ENCODE measurements at places on chromosomes 16 and 17. TPM values are rescaled to one million over a fixed set of nuclear protein-coding genes. Genes with fewer than 3 reads are reported as not detected.

The CAPNS2 gene
- 0.85 TPM for total RNA-seq

The C17orf78 gene
- total RNA-seq: not detected

The HSD17B2 gene
- total RNA-seq: 0.79 TPM

The CYGB gene
- total RNA-seq: 12.6 TPM

The ITGAD gene
- total RNA-seq: 0.13 TPM

The HOXB8 gene
- total RNA-seq: 48.7 TPM

The CCL7 gene
- total RNA-seq: not detected

The SHISA6 gene
- total RNA-seq: 1.0 TPM

The SPEM1 gene
- not detected for total RNA-seq

The CTRB1 gene
- not detected for total RNA-seq

DNA sequence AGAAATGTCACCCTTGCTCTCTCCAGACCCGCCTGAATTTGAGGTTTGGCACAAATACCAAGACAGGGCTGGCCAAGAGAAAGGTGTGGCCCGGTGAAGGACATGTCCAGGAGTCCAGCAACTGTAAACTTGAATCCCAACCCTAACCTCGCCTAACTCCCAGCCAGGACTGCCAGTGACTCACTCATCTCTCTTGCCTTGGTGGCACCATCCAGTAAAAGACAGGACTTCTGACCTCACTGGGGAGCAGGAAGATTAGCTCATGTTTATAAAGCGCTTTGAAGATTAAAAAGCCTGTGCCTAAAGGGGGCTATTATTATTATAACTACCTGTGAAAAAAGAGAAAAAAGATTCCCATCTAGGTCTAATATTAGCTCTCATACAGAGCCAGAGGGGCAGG lies 335.3 kb downstream of the SOX9 start:
- DNase-seq: no peak

DNA sequence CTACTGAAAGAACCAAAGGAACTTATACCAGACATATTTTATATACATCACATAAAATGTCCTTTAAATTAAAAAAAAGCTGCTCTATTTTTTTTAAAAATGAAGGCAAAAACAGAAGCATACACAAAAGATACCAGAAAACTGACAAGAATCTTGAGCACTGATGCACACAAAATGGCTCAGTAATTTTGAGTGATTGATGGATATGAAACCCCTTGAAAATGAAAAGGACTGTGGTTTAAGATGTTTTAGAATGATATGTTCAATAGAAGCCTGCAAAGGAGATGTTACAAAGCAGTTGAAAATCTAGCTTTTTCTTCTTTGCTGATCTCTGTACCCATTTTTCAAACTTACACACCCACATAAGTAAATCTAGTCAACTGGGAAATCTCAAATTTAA lies 2.7 kb downstream of the C16orf87 start:
- no peak for DNase-seq

DNA sequence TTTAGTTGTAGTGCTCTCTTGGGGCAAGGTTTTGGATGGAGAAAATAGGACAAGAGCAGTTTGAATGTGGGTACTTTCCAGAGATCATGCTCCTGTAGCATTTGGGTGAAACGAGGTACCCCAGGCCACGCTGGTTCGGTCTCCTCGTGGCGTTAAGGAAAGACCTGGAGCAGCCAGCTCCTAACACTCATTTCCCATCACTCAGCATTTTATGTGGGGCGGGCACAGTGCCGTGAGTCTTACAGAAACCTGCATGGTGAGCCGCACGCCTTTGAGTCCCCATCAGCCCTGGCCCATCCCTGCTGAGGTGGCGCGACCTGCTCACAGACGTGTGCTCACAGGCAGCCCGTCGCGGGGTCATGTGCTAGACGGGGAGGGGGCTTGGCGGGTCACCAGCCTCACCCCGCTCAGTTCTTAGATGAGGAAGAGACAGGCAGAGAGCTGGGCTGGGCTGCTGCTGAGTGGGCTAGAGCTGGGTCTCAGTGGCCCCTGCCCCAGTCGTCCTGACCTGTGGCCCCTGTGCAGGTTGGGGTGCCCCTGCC lies 37.3 kb downstream of the TBCD start:
- no peak for DNase-seq

DNA sequence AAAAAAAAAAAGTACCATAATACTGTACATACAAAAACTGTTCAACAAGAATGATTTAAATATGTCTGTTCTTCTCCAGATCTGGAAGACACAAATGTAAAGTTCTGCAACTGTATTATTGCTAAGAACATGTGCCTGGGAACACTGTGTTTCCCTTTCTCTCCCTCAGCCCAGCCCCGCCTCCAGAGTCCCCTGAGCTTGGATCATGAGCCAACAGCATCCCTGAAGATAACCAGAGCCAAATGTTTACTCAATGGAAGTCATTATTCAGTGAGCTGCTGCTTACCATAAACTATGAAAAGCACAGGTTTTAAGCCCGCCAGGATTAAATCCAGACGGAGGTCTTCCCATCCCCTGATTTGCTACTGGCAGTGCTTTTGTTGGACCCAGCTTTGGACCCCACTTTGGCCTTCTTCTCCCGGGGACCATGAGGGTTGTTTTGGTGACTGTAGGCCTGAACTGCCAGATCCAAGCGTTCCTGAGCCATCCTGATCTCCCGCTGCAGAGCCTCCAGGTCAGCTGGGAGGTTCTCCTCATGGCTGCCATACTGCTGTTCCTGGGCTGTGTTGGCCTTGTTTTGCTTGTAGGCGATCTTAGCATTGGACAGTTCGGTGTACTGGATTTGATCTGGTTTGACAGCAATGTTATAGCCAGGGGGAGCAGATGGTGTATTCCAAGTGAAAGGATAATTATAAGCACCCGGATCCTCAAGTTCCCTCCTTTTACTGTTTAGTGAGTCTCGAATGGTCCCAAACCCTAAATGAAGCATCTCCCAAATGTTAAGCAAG lies 25.6 kb downstream of the GJC1 start:
- no peak for DNase-seq

DNA sequence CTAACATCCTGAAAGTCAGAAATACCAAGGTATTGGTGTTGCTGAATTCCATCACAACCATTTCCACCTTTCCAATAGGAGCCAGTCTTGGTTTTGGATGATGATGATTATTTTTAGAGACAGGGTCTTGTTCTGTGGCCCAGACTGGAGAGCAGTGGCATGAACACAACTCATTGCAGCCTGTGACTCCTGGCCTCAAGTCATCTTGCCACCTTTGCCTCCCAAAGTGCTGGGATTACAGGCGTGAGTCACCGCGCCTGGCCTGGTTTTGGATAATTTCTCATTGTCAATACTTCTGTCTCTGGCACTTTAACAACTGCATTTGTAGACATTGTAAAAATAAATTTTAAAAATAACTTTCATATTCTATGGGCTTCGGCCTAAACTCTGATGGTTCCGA lies 22.6 kb downstream of the STAT5B start:
- no peak for DNase-seq

DNA sequence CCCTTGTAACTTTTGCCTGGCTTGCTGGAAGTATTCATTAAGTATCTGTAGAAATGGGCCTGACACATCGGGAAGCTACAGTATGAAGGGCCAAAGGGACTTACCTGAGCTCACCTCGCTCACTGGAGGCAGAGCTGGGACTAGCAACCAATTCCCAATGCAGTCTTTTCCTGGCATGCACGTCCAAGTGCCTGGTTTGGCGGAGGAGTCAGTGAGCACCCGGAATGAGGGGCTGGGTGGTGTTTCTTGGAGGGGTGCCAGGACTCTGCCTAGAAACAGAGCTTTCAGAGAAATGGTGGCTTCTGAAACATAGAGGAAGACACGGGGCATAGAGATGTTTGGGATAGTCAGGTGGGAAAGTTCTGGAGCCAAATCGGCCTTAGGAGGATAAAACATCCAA lies 18.4 kb upstream of the GPRC5C start:
- peak; percentile 77 for DNase-seq

GRCh38 chr17:61405686-61406536 lies 6.3 kb downstream of the TBX2 start:
- peak; percentile 61 for DNase-seq

DNA sequence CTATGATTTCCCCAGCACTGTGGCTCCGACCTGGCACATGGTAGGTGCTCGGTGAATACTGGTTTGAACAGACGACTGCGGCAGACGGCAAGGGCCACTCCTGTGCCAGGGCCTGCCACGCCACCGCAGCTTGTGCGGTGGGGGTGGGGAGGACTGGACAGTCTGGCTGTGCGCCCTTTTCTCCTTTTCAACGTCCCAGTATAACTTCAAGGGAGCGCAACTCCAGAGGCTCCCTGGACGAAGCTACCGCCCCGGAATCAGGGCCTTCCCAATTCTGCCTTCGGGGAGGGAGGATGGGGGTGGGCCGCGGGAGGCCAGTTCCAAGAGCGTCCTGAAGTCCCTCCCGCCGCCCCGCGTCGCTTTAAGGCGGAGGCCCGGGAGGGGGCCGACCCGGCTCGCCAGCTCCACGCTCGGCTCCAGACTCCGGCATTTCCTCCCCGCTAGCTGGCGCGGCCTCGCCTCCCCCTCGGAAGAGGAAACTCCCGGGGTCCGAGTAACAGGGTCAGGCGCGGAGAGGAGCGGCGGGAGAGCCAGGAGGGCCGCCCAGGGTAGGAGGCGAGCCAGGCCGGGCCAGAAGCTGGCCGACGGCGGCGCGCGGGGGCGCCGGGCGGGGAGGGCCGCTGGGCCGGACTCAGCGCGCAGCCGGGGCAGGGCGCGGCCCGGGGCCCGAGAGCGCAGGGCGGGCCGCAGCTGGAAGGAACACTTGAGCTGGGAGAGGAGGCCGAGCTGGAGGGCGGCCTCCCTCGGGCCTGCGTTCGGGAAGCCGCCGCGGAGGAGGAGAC lies at the start of gene ITPRIPL2:
Gene ITPRIPL2, plus strand, starts transcription at position 388 of the 782 bp plus-strand sequence. CDS start 498 bp downstream, outside the sequence.
- peak; percentile 81 for DNase-seq

GRCh38 chr17:8237175-8237574 lies 10.7 kb downstream of the CTC1 start:
- no peak for DNase-seq

DNA sequence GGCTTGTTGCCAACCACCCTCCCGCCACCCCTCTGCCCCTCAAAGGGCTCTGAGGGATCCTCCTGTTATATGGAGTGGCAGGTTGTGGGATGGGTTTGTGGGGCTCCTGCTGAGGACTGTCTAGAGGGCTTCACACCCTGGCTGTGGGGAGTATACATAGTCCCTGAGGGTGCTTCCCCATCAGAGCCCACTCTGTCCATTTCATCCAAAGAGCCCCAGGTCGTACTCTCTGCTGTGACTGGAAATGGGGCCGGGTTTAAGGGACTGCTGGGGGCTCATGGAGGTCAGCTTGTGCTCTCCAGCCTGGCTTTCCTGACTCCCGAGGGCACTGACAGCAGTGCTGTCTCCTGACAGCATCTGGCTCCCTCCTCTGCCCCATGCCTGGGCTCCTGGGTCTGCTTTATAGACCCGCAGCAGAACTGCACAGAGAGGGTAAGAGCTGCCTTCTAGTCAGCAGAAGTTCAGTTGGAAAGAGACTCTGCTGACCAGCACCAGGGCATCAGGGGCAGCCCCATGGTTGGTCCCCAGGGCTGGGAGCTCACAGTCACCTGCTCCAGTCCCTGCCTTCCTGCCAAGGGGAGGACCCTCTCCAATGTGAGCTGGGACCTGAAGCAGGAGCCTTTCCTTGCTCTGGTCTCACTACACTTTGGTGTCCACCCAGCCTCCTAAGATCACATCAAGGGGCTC lies 17.8 kb upstream of the TNS4 start:
- no peak for DNase-seq

DNA sequence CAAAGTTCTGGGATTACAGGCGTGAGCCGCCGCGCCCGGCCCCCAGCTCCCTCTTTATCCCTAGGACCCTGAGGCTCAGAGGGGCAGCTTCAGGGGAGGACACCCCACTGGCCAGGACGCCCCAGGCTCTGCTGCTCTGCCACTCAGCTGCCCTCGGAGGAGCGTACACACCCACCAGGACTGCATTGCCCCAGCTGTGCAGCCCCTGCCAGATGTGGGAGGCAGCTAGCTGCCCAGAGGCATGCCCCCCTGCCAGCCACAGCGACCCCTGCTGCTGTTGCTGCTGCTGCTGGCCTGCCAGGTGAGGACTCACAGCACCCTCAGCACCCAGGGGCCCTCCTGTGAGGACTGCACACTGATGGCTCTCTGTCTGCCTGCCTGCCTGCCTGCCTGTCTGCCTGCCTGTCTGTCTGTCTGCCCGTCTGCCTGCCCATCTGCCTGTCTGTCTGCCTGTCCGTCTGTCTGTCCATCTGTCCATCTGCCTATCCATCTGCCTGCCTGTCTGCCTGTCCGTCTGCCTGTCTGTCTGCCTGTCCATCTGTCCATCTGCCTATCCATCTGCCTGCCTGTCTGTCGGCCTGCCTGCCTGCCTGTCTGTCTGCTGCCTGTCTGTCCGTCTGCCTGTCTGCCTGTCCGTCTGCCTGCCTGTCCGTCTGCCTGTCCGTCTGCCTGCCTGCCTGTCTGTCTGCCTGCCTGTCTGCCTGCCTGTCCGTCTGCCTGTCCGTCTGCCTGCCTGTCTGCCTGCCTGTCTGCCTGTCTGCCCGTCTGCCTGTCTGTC lies 5.0 kb downstream of the GCGR start:
- DNase-seq: no peak

- no peak for DNase-seq
These were observed 20.3 kb upstream of the MC1R start for GRCh38 chr16:89898201-89898967.

- DNase-seq: no peak
These were observed 1.4 kb upstream of the CD2BP2 start for GRCh38 chr16:30356401-30357084.

- no peak for DNase-seq
These were observed 147.8 kb downstream of the PRKCA start for GRCh38 chr17:66450008-66450851.

DNA sequence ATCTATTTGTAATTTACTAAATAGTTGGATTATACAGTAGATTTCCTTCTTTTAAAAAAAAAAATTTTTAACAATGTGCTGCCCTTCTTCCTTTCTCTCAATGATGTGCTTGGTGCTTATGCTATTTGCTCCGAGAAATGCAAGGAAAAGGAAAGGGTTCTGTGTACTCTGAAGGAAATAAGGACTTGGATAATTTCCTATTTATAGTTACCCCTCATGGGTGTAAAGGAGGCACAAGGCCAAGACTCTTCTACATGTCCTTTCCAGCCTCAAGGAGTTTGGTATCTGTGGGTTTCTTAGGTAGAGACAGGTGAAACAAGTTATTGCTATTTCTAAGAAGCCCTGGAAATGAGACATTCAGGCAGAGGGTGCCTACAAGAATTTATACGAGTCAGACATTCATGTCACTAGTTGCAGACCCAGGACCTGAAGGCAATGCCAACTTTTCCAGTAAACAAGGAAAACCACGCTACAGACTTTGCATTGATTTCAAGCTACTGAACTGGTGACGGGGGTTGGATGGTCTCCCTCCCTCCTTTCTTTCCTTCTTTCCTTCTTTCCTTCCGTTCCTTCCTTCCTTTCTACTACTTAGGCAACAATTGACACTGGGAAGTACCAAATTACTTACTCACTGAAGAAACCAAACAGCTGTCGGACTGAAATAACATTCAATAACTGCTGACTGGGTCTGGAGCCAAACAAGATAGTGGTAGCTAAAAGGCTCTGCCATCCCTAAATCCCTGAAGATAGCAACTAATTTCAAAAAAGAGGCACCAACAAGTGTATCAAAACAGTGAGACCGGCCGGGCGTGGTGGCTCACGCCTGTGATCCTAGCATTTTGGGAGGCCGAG lies 33.8 kb upstream of the GHDC start:
- DNase-seq: no peak

Measured in kidney (tissue), 22 donors.